ENCODE measurements at places on chromosomes 4 and X.

GRCh38 chrX:139882299-139882698 is 50.6 kb downstream of the ATP11C start:
- no peak for DNase-seq

DNA sequence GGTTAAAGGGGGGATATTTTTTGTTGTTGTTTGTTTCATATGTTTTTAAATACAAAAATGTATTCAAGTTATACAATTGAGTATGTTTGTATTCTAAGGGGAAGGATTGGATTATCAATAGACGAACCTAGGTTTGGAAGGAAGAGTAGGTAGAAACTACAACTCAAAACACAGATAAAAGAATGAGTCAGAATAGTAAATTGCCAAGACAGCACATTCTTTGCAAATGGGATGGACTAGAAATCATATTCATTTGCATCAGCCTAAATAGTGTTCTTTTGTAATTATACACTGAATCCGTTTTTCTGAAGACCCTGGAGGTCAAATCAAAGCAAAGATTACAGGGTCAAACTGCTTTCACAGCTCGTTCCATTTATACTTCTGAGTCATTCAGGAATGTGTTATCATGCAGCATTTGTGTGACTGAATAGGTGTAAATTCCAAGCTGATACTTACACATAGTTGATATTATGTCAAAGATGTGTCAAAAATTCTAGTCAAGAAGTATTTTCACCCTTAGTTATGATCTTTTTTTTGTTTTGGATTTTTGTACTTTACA is 273.3 kb upstream of the FAT4 start:
- no peak for DNase-seq

DNA sequence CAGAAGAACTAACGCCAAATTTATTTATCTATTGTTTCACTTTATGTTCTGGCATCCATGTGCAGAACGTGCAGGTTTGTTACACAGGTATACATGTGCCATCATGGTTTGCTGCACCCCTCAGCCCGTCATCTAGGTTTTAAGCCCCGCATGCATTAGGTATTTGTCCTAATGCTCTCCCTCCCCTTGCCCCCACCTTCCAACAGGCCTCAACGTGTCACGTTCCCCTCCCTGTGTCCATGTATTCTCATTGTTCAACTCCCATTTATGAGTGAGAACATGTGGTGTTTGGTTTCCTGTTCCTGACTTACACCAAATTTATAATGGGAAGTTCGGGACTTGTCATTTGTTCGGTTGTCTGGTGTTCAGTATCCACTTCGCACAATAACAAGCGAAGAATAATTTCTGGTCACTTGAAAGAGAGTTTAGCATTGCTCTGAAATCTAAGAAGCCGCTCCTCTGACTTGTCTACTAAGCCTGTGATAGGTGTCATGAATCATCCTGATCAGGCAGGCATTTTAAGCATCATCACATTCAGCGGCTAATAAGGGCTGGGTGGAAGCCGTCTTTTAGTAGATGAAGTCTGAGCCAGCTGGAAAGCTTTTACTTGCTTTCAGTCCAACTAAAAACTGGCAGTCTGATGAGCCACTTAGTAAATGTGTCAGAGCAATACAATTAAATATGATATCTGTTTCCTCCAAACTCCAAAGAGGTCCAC is 1065.7 kb upstream of the PABPC4L start:
- DNase-seq, result no peak

- no peak for DNase-seq
These were observed 218.9 kb upstream of the GALNTL6 start for GRCh38 chr4:171594293-171594692.

DNA sequence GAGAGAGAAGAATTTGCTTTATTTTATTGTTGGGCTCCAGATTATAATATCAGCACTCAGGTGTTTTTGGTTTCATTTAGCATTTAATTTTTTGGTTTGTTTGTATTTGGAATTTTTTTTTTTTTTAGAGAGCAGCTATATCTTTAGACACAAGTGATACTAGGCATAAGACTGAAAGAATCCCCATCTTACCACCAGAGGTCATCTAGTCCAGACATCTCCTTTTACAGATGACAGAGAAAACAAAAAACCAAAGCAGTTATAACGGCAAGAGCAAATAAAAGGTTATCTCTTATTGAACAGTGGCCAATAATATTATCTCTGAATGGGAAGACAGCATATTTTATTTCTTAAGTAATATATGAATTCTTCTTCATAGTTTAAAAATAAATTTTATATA is 22.8 kb downstream of the USP38 start:
- no peak for DNase-seq

DNA sequence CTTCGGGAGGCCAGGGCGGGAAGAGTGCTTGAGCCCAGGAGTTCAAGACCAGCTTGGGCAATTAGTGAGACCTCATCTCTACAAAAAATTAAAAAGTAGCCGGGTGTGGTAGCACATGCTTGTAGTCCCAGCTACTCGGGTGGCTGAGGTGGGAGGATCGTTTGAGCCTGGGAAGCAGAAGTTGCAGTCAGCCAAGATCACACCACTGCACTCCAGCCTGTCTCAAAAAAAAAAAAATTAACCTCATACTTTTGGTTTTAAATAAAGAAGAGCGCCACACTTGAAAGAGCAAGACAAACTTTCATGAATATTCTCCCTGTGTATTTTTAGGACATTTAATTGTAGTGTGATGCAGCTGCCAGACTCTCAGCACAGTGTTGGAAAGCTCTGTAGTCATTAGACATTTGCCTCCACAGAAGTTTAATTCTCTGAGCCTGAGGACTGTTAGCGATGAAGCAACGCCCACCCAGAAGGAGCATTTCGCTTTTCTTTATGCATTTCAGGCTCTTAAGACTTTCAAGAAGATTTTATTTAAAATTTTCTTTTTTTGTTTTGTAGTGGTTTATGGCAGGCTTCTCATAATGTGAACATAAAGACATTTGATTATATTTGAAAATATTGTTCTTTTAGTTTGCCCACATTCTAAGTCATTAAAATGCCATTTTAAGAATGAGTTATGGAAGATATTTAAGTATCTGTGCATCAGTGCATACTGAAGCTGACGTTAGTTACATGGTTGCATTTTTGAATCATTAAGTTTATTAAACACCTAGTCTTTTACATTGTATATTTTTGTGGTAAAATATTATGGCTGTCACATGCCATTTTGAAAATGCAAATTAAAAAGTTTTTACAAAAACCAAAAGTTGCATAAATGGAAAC is 45.8 kb downstream of the DCLK2 start:
- DNase-seq, result no peak

DNA sequence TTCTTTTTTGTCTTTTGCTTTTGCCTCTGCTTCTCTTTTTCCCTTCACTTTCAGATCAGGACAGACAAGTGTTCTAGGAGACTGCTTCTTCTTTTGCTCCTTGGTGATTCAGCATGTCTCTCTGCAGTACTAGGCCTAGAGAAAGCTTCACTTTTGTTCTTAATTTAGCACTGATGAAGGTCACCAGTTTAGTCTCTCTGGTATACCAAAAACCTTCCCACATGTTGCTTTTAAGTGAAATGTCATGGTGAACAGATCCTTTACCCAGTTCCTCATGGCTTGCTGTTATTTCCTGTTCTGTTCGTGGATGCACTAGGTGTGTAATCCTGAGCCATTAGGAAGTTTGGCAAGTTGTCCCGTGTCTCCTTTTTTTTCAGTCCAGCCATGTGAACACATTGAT is 53.3 kb downstream of the NBDY start:
- no peak for DNase-seq

DNA sequence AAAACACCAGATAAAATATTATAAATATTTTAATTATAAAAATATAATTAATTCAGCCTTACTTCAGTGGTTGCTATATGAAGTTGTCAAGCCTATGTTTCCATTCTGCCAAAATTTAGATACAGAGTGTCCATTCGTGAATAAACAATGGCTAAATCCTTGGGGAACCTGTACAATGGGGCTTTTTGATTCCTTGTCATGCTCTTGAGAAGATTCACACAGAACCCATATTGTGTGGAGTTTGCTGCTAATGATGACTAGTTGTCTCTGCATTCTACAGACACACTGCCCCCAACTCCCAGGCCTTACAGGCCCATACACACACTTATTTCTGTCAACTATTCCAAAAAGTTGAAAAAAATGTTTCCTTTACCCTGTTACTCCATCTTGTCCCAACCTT is 33.4 kb upstream of the MAGEC2 start:
- DNase-seq, result no peak

GRCh38 chrX:106903291-106903824 is at the start of gene RIPPLY1:
Gene RIPPLY1 (minus strand): TSS chrX:106903341. CDS start chrX:106903287, 54 bp downstream.
- no peak for DNase-seq

- no peak for DNase-seq
These were observed 1615.3 kb downstream of the PCDH18 start for GRCh38 chr4:135917011-135917410.

GRCh38 chr4:150495550-150495949 is 86.4 kb upstream of the MAB21L2 start:
- no peak for DNase-seq

DNA sequence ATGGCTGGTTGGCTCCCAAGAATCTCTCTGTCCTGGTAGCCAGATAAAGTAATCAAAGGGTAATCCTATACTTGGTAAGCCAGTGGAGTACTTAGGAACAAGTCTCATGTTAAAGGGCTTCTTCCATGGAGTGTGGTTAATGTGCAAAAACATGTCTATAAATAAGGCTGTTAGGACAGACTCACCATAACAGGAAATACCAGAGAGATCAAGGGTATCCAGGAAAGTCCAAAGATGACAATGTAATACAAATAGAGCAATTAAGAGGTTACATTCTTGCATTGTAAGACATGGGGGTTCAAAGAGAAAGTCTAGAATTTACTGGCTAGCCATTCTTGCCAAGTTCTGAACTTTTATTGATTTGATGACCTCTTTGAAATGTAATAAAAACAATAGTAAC is 61.9 kb upstream of the ZCCHC13 start:
- DNase-seq, result no peak

GRCh38 chr4:62235911-62236310 is 1035.8 kb downstream of the ADGRL3 start:
- no peak for DNase-seq

DNA sequence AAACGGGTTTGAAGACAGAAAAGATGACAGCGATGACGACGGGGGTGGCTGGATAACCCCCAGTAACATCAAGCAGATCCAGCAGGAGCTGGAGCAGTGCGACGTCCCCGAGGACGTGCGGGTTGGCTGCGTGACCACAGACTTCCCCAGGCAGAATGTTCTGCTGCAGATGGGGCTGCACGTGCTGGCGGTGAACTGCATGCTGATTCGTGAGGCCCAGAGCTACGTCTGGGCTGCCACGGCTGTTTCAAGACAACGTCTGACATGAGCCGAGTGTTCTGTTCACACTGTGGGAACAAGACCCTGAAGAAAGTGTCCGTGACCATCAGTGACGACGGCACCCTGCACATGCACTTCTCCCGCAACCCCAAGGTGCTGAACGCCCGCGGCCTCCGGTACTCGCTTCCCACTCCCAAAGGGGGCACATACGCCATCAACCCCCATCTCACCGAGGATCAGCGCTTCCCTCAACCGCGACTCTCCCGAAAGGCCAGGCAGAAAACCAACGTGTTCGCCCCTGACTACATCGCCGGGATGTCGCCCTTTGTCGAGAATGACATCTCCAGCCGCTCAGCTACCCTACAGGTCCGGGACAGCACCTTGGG is 319.2 kb upstream of the SLC7A11 start:
- DNase-seq, result no peak

GRCh38 chr4:36278789-36279188 is 2.6 kb upstream of the DTHD1 start:
- no peak for DNase-seq

DNA sequence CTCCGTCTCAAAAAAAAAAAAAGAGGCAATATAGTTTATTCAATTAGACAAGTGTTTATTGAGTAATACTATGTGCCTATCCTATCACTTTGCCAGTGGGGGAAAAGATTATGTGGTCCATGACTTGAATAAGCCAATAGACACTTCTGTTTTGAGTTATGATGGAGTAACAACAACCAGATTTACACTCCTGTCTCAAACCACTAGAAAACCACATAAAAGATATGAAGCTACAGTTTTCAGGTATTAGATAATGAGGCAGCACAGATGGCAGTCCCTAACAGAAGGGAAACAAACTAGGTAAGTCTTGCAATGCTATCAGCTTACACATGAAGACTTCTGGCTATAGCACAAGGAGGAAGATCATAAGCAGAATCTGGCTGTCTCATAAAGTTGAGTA is 22.5 kb downstream of the NFXL1 start:
- DNase-seq, result no peak

DNA sequence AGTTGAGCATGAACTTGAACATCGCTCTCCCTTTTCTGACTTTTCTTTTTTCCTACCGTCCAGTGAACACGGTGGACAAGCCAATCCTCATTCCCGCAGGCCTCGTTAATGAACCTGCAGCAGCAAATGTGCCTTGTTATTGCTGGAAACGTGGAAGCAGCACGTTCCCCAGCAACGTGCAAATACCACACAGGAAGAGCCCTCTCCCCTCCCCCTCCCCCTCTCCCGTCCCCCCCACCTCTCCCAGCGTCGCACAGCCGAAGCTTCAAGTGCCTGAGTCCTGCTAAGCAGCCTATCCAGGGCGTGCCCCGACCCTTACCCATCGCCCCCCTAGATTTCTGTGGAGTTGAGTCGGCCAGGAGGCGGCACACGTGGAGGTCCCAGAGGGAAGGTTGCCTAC is 219.9 kb downstream of the BCOR start:
- no peak for DNase-seq

DNA sequence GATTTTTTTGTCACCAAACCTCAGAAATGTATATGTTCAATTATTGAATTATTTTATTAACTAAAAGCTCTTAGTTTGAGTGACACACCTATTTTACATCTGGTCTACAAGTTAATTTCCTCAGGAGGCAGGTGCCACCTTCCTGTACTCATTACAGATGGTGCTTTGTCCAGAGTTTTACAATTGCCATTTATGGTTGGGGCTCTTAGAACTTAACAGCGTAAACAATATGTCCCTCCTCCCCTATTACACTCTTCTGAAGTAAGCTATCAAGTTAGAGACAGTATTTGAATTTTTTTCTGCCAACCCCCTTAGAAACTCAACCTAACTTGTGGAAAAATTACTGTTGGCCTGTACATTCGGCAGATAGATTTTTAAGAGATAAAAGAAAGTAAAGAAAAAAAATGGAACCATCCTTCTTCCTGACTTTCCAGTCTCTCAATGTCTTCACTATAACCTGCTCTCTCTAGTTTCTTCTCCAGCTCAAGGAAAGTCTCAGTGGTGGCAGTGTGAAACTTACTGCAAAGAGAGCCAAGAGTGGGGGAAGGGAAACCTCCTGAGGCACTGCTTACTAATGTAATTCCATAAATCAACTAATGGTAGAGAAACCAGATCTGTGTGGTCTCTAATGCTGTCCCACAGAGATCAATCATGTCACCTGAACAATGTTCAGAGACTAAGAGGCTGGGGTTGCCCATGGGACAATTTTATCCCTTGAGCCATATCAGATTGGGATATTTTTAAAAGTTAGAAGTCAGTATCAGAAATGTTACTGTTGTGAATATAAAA is 7.8 kb downstream of the CXXC4 start:
- no peak for DNase-seq

- no peak for DNase-seq
These were observed 58.4 kb downstream of the AMELX start for GRCh38 chrX:11351375-11352295.

- no peak for DNase-seq
These were observed 1092.6 kb downstream of the TECRL start for GRCh38 chr4:63316633-63317032.

- no peak for DNase-seq
These were observed 651.8 kb downstream of the C4orf33 start for GRCh38 chr4:129747756-129748155.

Measured in activated effector memory CD4-positive, alpha-beta T cell treated with Interleukin-2 at 50 U/mL for 16 hours (primary cell).